ENCODE measurements at places on chromosomes 6 and 20.

GRCh38 chr6:73542891-73543290 is 22.1 kb upstream of the EEF1A1 start:
- DNase-seq: no peak

DNA sequence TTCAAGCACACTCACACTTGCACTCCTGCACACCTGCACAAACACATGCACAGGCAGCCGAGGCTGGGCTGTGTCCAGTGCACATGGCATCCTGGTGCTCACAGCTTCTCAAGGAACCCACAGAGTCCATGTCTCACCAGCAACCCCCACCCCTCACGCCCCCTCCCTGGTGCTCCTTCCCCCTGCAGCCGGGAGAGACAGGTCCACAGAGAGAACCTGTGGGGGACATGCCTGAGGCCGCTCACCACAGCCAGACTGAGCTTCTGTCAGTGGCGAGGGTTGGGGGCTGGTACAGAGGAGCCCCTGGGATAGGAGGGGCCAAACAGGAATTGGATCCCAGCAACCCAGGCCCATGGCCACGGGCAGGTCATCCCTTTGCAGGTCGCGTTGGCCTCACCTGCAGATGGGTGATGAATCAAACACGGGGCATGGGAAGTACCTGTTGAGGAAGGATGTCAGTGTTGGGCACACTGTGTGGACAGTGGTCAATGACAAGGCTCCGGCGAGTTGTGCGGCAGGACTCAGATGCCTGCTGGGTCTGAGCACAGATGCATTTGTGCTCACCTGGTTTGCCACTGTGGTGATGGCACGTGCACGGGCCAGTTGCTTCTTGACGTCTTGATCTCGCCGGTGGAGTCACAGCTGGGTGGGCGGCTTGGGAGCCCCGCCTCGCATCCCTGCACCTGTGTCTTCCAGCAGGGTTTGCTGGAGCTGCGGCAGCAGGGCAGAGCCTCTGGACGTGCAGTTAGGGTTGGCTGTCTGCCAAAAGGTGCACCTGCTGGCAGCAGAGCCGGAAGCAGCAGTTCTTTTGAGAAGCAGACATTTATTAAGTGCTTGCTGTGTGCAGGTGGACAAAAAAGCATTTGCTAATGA is 113.0 kb downstream of the ERMARD start:
- DNase-seq: no peak

- DNase-seq: no peak
Observed at GRCh38 chr6:13846841-13847240, 32.5 kb upstream of the MCUR1 start.

DNA sequence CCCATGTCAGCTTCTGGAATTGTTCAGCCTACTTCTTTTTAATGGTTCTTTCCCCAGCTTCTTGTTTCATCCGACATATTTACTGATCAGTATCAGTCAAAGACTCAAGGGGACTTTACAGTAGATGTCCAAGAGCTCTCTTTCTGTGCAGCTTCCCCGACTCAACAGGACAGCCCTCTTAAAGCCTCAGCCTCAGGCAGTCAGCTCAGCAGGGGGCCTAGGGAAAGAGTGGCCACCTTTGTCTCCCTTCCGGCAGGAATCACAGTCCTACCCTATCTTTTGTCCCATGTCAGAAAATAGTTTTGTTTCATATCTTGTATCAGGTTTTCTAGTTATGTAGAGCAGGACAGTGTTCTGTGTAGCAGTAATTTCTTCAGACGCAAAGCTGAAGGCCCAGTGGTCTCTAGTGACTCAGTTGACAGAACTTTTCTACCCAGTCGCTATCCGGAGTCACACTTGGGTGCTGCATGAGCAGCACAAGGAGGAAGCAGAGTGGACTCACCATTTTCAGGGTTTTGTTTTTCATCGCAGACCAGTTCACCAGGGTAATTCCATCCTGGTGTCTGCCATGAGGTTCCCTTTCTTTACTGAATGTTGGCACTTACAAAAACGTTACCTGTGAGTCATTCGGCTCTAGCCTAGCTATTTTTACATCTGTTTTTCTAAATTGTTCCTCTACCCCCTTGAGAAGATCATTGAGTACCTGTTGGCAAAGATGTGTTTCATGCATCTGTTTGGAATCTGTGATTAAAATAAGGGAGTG is 47.7 kb downstream of the SPATA2 start:
- no peak for DNase-seq

- DNase-seq: no peak
Observed at GRCh38 chr20:36154700-36155628, at the start of gene EPB41L1. TSS of gene EPB41L1 (plus strand) at chr20:36154740. CDS start at chr20:36173778, 19,038 bp downstream.

DNA sequence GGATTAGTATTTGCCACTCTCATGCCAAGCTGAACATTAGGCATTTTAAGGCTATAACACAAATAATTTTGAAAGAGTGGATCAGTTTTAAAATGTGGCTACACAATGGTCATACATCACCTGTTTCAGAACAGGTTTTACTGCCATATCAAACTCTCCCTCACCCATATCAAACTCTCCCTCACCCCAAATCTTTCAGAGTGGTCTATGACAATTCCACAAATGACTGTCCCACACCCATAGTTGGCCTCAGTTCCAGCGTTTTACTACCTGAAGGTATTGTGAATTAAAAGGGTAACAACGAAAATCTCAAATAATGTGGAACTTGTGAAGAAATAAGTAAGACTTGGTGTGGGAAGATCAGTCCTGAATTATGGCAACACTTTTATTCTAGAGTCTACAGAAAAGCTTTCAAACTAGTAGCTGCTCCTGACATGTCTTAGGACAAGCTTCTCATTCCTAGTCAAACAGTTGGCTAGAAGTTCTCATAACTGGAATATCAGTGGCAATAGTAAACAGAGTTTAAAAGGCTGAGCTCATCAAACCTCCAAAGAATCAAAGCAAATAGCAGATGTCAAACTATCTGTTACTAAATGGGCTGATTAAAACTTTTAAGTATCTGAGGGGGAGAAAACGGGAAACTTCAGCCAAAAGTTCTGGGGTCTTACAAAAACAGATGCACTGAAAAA is 52.4 kb downstream of the MAP3K7 start:
- DNase-seq: no peak

DNA sequence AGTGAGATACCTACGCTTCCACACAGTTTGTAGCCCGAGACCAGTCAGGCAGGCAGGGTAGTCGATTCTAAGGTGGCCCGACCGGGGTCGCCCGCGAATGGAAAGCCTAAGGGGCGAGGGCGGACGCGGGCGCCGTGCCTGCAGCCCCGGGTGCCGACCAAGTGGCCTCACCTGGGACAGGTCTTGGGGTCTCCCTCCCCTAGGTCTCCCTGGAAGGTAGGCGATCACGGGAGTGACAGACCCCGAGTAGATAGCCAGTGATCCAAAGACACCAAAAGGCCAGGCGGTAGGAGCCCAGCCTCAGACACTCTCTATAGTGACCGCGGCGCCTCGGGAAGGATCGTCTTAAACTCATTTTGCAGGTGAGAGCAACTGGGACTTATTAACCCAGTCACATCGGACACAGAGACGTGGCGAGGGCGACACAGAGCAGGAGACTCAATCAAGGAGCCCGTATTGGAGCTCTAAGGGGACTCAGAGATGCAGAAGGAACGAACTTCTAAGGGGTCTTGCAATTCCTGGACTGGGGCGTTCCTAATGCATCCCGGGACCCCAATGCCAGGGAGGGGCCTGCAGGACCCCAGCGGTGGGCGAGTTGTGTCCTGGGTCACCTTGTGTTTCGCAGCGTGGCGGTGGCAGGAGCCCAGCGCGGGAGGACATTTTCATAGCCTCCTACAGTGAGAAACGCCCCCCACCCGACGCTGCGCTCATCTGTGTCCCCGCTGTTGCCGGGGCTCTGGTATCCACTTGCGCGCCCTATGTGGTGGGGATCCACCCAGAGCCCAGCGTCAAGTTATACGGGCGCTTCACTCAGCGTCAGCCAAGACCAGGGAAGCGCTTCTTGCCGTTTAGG is 2.1 kb upstream of the VSX1 start:
- no peak for DNase-seq

DNA sequence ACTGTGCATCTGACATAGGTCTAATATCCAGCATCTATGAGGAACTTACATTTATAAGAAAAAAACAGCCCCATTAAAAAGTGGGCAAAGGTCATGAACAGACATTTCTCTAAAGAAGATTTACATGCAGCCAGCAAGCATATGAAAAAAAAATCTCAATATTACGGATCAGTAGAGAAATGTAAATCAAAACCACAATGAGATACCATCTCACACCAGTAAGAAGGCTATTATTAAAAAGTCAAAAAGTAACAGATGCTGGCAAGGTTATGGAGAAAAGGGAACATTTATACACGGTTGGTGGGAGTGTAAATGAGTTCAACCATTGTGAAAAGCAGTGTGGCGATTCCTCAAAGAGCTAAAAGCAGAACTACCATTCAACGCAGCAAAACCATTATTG is 13.1 kb downstream of the METTL24 start:
- no peak for DNase-seq

GRCh38 chr6:129874837-129875236 is 13.7 kb upstream of the TMEM244 start:
- no peak for DNase-seq

- DNase-seq: no peak
Observed at GRCh38 chr20:51267679-51268078, 244.8 kb upstream of the KCNG1 start.

DNA sequence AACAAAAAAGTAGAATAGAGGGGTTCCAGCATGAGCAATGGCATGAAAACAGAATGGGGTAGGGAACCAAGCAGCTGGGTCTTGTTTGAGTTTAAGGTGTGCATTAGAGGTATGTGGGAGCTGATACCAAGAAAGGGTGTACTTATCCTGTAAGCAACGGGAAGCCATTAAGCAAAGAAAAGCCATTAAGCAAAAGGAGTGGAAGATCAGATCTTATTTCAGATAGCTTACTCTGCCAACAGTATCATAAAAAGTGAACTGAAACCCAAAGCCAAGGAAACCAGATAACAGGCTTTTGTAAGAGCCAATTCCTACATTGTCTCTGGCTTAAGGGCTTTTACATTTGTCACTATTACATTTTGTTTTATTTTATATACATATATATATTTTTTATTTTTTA is 21.3 kb upstream of the BEND6 start:
- no peak for DNase-seq

DNA sequence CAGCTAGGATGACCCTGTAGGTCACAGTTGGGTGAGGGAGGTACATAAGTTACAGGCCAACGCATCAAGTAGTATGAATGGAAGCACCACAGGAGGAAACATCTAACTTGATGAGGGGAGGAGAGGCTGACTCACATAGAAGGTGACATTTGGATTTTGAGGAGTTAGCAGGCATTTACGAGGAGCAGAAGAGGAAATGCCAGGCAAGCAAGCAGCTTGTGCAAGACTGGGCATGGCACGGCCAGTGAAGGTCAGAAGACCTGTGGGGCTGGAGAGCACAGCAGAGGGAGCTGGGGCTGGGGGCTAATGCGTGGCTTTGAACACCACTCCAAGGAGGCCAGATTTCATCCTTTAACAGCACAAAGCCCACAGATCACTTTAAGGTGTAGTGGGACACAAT is 37.8 kb downstream of the MUC22 start:
- DNase-seq: no peak

- DNase-seq: no peak
Observed at GRCh38 chr20:44790638-44791393, 19.5 kb downstream of the RIMS4 start.

GRCh38 chr6:139868576-139868975 is 494.1 kb upstream of the CITED2 start:
- DNase-seq: no peak

DNA sequence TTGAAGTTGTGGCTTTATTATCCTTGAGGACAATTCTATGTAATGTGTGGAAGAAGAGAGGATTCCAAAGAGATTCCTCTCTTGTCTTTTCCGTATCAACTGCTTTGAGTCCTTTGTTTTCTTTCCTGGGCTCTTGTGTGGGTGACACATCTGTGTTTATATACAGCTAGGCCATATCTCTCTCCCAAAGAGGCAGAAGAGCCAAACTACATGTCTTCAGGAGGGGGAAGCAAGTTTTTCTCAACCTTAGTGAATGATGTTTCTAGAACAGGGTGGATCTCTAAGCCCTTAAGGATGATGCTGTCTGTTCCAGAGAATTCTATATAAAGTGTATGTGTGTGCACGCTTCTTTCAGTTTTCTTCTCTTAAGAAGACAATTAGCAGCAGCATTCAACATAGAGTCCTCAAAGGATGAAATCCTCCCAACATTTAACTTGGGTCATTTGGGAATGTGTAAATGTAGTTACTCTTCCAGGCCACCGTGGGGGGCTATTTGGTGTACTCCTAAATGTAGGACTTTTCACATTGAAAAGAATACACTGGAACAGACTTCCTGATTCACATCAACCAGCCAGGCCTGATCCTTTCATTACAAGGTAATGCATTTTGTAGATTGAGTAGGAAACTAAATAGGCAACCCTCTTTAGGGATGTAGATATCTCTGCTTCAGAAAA is 92.8 kb upstream of the EEF1E1 start:
- DNase-seq: no peak

GRCh38 chr6:37630281-37630799 is 67.3 kb downstream of the MDGA1 start:
- no peak for DNase-seq

DNA sequence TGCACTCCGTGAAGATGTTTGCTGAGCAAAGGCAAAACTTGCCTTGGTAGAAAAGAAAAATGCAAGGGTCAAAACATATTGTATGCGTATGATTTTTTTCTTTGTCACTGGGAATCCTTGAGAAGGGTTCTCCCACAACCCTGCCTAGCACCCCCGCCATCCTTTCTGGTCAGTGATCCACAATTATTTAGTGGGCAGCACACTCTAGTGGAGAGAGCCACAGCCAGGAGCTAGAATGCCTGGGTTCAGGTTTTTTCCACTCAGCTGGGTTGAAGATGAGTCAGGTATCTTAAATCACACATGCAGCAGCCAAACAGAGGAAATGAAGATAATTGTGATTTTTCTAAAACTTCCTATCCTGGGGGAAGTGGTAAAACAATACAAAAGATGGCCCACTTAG is 243.1 kb downstream of the PKHD1 start:
- no peak for DNase-seq

GRCh38 chr6:74932232-74932888 is 273.5 kb downstream of the COL12A1 start:
- no peak for DNase-seq

DNA sequence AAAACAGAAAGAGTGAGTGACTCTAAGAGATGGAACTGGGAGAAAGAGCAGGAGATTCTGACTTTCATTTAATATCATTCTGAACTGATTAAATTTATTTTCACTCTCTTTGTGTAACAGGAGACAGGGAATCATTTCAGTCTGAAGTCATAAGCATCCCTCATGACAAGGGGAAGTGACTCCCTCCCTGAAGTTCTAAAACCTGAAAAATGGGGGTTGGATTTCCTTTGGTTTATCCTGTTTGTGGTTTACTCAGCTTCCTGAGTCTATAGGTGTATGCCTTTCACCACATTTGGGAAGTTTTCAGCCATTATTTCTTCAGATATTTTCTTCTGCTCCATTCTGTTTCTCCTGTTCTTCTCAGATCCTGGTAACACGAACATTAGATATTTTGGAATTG is 3.4 kb upstream of the FKBP1A start:
- no peak for DNase-seq

DNA sequence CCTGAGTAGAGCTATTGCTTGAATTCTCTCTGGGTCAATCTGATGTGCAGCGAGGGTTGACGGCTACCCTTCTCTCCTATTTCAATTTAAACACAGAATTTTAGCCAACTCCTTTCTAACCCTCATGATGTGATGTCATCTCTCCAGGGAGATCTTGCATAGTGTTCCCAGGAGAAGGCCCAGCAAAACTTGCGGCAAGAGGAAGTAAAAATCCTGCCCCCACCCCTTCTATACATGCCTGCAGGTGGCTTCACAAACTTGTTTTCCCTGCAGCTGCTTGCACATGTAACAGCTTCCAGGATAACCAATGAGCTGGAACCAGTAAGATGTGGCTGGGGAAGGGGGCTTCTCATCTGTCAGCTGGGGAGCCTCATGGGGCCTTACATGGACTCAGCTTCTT is 169.3 kb upstream of the CDH4 start:
- no peak for DNase-seq

GRCh38 chr20:14859627-14860026 is 522.2 kb upstream of the FLRT3 start:
- DNase-seq: no peak
